ENCODE measurements at places on chromosomes 12 and 14.
A peak's percentile ranks its signal among the peaks of the same experiment; 100 is the strongest.

DNA sequence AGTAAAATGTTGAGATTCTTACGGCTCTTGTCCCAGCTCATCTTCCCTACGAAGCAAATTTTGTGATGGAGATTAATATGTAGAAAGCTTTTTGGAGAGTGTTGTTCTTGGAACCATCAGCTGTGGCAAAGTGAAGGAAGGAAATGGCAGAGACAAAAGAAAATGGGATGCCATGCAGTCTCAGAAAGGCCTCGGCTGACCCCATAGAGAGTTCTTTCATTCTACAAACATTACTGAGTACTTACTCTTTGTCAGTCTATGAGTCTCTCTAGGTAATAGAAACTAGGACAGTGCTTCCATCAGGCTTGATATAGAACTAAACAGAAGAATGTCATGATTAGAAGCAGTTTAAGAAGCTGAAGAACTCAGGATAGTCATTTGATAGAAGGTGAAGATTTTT is 134.1 kb downstream of the PLEKHA5 start:
- no peak for DNase-seq

DNA sequence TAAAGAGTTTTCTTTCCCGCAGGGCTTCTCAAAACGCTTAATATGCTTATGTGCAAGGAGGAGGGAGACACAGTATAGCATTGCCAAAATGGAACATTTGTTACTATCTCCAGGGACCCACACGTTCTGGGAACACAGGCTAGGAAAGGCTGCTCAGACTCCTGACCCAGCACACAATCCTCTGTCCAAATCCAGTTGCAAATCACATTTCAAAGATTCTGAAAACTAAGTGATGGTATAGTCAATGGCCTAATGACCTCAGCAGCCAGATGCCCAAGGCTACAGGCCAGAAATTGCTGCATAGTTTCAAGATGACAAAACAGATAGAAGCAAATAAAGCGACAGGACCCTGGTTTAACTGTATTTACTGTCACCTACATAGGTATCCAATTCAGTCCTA is 97.0 kb upstream of the GRIP1 start:
- no peak for DNase-seq

- DNase-seq = no peak
These were observed 4.5 kb downstream of the ITPR2 start for GRCh38 chr12:26828280-26829073.

DNA sequence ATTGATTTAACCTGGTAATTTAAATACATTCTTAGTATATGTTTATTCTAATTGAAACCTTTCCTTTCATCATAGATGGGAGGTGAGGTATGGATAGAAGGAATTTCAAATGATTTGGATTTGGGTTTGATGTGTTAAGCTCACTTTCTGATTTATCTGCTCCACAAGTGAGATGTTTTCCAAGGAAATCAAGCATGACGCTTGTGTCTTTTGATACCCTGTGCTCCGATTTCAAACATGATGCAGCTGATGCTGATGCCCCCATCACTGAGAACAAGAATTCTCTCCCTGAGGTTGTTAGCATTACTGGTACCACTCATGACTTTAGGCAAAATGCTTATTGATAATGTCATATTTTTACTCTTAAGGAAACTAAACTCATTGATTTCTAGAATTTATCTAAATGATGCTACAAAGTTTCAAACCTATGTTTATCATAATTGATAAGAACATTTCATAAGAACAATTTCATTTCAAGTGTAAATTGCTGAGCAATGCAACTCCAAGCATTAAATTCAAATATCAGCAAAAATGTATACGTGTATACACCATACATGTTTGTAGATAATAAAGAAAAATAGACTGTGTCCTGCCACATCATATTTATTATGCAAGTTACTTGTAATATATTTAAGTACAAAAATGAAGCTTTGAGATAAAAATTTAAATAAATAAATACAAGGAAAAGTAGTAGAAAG is 75.5 kb upstream of the LRIG3 start:
- no peak for DNase-seq

DNA sequence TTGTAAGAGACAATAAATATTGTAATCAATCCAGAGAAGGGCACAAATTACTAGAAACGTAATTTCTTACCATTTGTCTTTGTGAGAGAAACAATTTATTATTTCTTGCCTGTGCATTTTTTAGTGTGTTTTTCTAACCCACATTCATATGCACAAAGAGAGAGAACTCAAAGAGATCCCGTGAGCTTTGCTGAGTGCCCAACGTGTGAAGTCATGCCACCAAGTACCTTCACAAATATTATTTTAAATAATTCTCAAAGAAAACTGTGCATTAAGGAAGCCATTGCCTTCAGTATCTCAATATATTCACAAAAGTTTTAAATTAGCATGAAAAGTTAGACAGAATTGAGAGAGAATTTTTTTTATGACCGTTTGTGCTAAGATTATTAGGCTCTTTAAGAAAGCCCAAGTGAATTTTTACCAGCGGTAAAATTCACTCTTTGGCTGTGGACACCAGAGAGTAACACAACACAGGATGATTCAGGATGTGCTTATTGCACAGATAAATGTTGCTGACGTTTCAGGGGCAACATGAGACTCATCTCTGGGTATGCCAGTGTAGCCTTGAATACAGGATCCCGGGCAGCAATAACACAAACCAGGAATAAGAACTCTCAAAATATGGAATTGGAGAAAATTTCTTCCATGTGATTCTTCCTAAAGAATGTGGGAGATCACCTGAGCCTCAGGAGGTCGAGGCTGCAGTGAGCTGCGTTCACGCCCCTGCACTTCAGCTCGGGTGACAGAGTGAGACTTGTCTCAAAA is 2.9 kb downstream of the ARHGDIB start:
- DNase-seq = peak; percentile 61

DNA sequence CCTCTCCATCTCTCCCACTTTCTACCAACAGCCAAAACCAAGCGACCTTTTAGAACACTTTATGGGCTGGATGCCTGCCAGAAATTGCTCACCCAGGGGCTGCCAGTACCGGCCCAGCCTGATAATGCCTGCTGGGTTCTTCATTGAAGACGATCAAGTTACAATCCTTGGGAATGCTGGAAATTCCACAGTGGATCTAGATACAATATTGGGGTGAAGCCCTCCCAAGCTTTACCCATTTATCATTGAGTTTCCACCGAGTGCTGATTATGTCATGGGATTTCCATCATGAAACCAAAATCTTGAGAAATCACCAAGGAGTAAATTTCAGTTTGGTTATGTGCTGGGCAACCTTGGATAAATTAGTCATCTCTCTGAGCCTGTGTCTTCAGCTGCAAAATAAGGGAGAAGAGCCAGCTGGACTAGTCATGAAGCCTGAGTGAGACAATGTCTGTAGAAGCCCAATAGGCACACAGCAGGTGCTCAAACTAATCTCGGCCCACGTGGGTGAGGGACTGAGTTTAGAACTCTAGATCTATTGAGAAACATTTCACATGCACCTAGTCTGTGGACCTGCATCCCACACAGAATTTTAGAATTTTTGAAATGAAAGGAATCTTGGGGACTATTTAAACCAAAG is 75.5 kb upstream of the CLMN start:
- peak; percentile 4 for DNase-seq

- DNase-seq = peak; percentile 68
These were observed 2.8 kb downstream of the RAPGEF3 start for GRCh38 chr12:47755655-47756562.

- DNase-seq = no peak
These were observed 73.9 kb downstream of the SLC25A47 start for GRCh38 chr14:100397005-100397404.

DNA sequence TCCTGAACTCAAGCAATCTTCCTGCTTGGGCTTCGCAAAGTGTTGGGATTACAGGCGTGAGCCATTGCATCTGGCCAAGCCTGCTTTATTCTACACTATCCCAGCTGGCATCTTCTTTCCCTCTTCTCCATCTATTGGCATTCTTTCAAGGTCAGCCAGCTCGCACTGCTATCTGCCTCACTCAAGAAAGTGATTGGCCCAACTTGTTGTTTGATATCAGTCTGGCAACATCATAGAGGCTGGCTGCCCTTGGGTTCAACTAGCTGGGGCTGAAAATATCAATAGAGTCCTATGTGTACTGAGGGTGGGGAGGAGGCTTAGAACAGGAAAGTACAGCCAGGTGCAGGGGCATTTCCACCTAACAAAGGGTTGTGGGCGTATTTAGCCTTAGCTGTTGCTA is 17.1 kb downstream of the GMFB start:
- DNase-seq = no peak

GRCh38 chr14:92680781-92681650 is 67.4 kb downstream of the LGMN start:
- peak; percentile 83 for DNase-seq

- no peak for DNase-seq
These were observed 452.6 kb downstream of the ZFP36L1 start for GRCh38 chr14:68340262-68340661.

GRCh38 chr12:114131824-114132223 is 165.7 kb upstream of the RBM19 start:
- no peak for DNase-seq

GRCh38 chr14:71465316-71465715 is 466.9 kb upstream of the RGS6 start:
- no peak for DNase-seq

GRCh38 chr12:64077922-64078321 is 144.2 kb downstream of the KICS2 start:
- DNase-seq = no peak
